Hippocampal formation (tissue), 2 donors: ENCODE measurements at places on chromosomes 6 and 20.

DNA sequence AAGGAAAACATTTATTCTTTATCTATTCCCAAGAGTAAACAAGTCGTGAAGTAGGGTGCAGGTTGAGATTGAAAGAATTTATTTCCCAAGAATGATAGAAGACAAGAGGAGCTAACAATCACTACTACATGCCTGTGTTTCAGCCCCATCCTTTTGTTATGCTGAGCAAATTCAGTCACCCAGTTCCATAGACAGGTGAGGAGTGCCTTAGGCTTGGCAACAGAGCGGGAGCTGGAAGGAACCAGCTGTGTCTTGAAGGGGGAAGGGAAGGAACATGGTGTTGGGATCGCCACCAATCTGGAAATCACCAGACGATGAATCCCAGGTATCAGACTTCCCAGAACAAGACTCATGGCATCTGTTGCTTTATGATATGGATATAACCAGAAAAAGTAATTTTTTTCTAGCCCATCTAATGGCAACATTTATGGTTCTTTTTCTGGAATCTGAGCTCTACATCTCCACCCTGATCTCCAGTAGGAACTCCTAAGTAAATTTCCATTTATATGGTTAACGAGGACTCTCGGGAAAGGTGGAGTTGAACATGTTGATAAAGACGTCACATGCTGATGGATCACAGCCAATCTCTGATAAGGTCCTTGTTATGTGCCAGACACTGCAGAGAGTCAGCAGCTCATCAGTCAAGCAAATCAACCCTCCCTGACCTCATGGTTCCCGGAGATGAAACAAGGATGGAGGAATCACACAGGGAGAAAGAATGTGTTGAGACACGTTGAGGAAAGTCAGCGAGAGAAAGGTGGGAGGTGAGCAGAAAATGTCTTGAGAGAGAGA lies 344.9 kb downstream of the SMOC2 start:
- no peak for DNase-seq

DNA sequence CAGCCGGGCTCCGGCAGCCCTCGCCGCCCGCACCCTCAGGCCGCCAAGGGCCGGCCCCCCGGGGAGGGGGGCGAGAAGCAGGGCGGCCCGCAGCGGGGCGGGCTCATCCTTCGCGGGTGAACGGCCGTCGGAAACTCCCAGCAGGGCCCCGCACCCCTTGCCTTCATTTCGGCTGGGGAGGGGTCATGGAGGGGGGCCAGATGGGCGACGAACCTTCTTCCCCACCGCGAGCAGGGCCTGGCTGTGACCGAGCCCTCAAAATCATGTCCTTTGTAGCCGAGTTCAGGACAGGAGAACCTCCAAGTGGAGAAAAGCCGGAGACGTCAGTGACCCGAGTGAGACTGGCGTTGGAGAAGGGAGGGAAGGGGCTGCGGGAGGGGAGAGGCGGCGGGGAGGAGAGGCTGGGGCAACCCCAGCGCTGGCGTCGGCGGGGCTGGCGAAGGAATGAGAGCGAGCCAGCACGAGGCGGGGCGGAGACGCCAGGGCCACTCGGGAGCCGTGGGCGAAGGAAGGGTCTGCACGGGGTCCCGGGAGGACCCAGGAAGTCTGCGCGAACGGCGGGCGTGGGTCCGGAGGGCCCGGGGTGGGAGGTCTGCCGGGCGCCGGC lies 571 bp upstream of the FOXC1 start:
- DNase-seq: no peak

DNA sequence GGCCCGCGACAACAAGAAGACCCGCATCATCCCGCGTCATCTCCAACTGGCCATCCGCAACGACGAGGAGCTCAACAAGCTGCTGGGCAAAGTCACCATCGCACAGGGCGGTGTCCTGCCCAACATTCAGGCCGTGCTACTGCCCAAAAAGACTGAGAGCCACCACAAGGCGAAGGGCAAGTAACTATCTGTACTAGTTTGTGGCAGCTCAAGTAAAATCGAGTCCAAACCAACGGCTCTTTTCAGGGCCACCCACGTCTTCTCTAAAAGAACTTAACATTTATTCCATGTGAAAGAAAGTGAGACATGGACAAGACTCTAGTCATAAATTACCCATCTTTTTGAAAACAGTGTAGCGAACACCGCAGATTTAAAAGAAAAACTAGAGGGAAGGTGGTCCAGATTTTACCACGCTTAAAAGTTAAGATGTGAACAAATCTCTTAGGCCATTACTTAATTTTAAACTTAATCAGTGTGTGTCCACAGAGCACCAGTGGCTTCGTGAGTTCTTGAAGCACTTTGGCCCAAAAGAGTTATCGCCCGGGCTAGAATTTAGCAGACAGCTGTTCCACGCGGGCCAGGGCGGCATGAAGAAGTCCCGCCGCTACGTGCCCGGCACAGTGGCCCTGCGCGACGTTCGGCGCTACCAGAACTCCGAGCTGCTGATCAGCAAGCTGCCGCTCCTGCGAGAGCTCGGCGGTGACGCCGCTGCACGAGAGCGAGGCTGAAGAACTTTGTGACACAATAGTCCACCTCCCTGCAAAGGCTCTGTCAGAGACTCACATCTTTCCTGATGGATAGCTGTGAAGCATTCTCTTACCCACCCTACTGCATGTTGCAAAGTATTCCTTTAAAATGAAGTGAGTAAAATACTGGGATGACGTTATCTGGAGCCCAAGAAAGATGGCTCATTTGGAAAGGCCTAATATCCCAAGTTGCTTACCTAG lies 113.9 kb upstream of the PRSS16 start:
- DNase-seq: no peak

GRCh38 chr20:18272451-18272850 lies 15.9 kb upstream of the ZNF133 start:
- DNase-seq: no peak

GRCh38 chr6:97218912-97219311 lies 64.1 kb downstream of the MMS22L start:
- no peak for DNase-seq

- peak; percentile 32 for DNase-seq
Measured at GRCh38 chr6:161434350-161434749, 160.5 kb upstream of the AGPAT4 start.

DNA sequence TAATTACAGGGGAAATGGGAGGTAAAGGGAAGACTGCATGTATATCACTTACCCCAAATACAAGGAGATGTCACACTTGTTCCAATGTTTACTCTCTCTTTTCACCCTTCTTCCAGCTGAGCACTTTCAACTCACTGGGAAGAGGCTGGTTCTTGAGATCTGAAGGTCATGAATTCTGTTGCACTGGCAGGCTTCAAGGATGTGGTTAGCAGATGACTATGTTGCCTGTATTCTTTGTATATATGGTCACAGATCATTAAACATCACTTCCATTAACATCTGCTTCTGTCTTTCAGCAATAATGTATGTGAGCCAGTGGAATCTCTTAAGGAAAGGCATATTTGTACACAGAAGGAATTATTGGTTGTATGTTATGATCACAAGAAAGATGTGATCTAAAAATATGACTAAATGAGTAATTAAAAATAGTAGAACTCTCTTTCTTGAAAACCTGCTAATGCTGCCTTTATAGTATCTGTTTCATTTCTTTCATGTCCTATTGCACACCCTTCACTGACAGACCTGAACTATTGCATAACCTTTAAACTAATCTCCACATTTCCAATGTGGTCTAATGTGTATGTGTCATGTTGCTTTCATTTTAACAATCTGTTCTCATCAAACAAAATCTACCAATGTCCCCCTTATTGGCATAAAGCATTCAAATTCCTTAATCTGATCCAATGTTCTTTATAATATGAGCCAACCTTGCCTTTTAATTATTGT lies 131.4 kb upstream of the EPHA7 start:
- no peak for DNase-seq
